NCI-H2107 (cell line): ENCODE measurements at places on chromosomes 4 and X.

- no peak for DNase-seq
Measured at GRCh38 chr4:26048950-26049349, 134.9 kb downstream of the SMIM20 start.

GRCh38 chrX:46792810-46793188, 33.9 kb upstream of the SLC9A7 start:
- no peak for DNase-seq

- no peak for DNase-seq
Measured at GRCh38 chr4:180850318-180850940, 1392.8 kb upstream of the TENM3 start.

DNA sequence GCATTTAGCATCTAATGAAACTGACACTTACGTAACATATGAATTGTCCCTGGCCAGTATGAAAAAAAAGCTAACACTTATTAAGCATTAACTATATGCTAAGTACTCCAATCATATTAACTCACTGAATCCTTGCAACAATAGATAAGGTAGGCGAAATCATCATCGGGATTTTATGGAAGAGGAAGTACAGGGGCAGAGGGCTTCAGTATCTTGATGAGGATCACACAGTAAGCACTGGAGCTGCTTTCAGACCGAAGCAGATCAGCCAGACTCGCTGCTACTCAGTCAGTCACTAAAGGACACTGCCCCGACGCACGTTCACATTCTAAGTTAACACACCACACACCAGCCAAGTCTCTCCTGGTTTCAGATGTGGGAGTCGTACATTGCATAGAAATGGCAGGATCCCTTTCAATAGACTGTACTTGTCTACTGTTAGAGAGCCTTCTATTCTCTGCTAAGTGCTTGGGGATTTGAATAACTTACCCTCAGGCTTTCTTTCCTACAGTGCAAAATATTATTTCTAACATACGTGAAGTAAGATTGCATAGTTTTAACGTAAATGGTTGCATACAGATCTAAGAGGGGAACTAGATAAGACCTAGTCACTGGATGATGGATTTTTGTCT, 540.2 kb upstream of the TENM3 start:
- no peak for DNase-seq

GRCh38 chrX:68748030-68748429, 80.8 kb upstream of the EFNB1 start:
- DNase-seq: no peak

DNA sequence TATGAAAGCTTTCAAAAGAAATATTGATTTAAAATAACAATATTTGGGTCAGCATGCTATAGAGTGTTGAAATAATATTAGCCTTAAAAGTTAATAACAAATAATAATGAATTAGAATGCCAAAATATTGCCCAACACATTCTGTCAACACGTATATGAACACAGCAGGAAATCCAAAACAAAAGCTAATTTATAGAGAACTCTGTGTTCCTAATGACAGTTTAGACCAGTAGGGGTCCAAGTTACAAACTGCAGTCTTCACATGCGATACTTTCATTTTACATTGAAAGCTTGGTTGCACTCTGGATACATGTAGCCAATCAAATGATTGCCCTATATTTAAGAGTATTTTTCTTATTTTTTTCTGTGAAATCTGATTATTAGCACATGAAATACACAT, 274.4 kb downstream of the DCTD start:
- no peak for DNase-seq

DNA sequence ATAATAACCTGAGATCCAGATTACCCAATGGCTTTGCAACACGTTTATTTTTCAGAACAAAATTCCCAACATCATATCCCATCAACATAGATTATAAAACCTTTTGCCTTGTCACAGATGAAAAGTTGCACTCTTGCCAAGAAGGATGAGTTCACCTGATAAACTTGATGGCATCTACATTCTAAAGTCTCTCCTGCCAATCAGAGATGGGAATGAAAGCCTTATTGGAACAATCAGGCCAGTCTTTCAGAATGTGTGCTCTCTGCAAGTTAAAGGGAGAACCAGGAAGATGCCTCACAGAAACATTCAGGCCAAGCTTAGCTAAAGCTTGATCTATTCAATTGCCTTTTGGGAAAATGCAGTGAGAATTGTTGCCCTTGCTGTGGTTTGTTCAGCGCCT, 1.3 kb downstream of the LPAR4 start:
- DNase-seq: no peak

DNA sequence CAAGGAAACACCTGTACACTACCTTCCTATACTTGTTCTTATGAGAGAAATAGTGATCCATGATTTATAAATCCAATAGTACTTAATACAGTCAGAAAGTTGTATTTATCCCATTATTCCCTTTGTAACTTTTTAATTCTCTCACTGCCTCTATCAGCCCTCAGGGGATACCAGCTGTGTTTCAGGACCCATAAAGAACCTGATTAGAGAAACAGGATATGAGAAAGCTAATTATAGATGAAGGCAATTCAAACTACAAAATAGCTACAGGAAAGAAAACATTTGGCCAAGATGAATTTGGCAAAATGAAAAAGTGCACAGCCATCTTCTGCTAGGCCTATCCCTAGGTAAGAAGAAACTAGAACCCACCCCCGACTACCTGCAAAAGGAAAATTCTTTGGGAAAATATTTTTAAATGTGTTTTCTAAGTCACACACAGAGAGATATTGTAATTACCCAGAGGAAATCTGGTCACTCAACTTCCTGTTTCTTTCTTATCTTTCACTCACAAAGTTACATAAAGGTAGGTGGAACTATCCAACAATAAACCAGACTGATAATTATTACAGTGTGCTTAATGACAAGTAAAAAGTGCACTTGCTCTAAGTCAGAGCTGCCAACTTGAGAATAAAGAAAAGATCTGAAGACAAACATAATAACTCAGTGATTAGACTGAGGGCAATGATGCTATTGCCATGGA, 836.5 kb upstream of the HTR2C start:
- no peak for DNase-seq

- DNase-seq: no peak
Measured at GRCh38 chr4:141713771-141714445, 77.5 kb downstream of the IL15 start.

DNA sequence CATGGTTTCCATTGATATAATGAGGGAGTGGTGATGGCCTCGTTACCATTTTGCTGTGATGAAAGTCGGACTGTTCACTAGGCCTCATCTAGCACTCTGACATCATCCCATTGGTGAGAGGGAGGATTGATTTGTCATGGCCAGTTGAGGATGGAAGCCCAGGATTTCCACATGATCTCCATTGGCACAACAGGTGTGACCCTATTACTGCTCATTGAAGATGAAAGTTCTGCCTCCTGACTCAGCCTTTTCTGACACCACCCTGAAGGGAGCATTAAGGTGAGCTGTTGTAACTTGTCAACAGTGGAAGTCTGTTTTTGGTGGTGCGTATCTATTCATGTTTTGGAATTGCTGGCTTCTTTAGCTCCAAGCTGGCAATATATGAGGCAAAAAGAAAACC, 144.2 kb downstream of the PABPC4L start:
- no peak for DNase-seq

- no peak for DNase-seq
Measured at GRCh38 chr4:61959087-61959486, 759.0 kb downstream of the ADGRL3 start.

DNA sequence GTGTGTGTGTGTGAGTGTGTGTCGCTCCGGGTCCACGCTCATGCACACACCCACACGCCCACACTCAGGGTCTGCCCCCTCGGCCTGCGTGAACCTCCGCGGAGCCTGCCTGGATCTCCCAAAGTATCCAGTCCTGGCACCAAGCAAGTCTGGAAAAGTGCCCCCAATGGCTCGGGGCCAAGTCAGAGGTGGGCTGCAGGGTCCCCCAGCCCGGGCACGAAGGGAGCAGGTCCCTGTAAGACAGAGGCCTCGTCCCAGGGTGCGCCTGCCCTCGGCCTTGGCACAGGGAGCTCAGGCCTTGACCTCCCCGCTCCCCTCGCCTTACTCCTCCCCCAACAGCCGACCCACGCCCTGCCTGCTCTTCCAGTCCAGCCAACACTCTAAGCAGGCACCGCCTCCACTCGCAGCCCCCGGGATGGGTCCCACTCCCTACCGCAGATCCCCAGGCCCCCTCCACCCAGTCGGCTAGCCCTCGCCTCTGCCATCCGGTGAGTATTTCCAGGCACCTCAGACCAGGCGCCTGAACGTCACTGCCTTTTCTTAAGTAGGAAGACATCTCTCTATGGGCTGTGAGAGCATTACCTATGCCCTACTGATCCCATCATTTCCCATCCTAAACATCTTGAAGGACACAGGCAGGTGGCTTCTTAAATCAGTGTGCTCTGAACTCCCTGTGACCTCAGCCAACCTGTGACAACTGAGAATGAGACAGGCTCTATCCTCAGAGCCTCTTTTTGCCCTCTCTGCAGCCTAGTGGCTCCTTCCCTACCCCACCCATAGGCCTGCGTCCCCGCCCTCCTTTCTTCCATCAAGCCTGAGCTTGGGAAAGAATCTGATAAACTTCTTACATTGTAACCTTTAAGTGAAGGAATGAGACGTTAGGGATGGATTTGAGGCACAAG, 704 bp downstream of the FAM114A1 start:
- no peak for DNase-seq

- DNase-seq: no peak
Measured at GRCh38 chr4:22573641-22574040, 57.8 kb upstream of the ADGRA3 start.

- DNase-seq: no peak
Measured at GRCh38 chr4:83180431-83180968, 66.0 kb upstream of the PLAC8 start.

DNA sequence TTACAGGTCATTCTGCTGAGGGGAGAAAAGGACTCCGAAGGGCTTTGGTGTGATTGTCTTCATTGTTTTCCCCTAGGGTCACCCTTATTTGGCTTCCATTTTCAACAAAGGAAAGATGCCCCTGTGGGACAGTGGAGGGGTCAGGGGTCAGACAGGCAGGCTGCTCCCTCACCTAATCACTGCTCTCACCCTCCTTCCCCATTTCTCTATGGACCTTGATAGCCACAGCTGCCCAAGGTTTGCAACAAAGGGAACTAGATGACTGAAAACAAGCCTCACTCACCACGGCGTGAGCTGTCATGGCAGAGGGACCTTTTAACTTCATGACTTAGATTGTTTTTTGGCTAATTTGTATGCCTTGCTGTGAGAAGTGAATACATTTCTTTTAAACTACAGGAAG, 40.7 kb downstream of the C4orf51 start:
- no peak for DNase-seq

DNA sequence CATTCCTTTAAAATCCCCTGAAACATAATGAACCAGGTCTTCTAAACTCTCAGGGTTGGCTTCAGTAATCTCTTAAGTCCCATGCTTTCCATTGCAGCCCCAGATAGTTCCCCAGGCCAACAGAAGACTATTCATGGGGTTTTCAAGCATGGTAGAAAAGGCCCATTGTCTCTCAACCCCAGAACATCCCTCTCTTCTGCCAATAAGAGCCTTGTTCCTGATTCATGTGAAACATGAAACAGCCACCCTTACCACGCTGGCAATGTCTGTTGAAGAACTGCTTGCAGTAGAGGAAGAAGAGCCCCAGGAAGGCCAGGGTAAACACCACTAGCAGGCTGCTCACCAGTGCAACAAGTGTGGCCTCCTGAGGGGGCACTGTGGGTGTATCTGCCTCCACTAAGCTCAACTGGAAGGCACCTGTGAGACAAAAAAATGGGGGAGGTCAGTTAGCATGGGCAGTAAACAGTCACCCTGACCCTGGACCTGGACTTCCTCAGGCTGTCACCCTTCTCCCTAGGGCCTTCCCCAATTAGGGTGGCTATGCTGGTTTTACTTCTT, 36.4 kb downstream of the EDA2R start:
- DNase-seq: no peak

GRCh38 chr4:25308761-25309160, 3.8 kb upstream of the ZCCHC4 start:
- DNase-seq: no peak

DNA sequence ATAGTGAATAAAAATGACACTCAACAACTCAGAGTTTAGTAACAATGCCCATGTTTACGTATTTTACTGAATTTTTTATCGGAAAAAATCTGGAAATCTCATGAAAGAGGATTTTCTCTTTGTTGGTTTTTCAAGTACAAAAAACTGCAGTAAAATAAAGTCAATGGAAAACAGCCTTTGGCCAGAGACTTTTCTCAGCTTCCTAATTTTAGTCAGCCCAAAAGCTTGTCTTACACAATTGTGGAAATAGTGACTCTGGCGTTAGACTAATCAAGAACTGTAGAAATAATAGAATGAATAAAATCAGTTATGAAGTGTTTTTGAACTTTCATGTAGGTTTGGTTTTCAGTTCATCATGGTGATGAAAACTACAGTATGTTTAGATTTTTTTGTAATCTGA, 234.7 kb downstream of the DKK2 start:
- no peak for DNase-seq

- no peak for DNase-seq
Measured at GRCh38 chr4:2372488-2373030, 45.9 kb downstream of the ZFYVE28 start.

GRCh38 chr4:168501407-168501806, 4.6 kb downstream of the PALLD start:
- no peak for DNase-seq

DNA sequence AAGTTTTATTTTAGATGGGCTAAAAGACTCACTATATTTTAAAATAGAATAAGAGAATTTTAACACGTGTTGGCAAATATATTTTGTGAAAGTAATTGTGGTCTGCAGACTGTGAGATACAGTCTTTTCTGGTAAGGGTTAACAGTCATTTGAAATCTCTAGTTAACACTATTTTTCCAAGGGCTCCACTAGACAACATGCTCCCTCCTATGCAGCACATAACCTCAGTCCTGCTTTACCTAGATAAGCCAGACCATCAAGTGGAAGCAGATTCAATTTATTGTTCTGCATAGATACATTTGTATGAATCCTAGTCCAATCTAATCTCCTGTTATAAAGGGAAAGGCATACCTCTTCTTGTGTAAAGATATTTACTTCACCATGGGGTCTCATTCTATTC, 133.2 kb upstream of the CT83 start:
- no peak for DNase-seq

GRCh38 chr4:163776957-163777356, 282.5 kb downstream of the TMA16 start:
- DNase-seq: no peak

DNA sequence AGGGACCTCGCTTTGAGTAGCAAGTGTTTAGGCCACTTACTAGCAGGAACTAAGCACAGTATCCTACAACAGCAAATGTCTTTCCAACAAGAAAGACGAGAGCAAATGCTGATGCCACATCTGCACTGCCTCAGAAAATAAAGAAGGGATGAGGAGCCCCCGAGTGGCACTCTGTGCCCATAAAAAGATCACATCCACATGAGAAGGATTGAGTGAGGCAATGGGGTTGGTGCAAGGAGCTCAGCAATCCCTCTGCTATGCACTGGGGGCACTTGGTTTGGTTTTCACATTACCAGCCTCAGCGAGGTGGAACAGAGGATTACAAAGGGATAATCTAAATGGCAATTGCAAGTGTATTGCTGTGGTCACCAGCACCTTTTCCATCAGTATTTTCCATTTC, 252.8 kb upstream of the SLC7A11 start:
- no peak for DNase-seq

- DNase-seq: no peak
Measured at GRCh38 chr4:162684371-162684700, 482.4 kb downstream of the NAF1 start.

- DNase-seq: no peak
Measured at GRCh38 chr4:3196670-3197359, 52.1 kb upstream of the MSANTD1 start.

GRCh38 chrX:133989490-133989889, 4.1 kb upstream of the GPC3 start:
- no peak for DNase-seq
